Esophagus muscularis mucosa (tissue), 4 donors: ENCODE measurements at places on chromosomes 12 and 14. TPM values are rescaled to one million over a fixed set of nuclear protein-coding genes. Genes with fewer than 3 reads are reported as not detected.

HHIPL1 gene
- 6.1 TPM for total RNA-seq

DNA sequence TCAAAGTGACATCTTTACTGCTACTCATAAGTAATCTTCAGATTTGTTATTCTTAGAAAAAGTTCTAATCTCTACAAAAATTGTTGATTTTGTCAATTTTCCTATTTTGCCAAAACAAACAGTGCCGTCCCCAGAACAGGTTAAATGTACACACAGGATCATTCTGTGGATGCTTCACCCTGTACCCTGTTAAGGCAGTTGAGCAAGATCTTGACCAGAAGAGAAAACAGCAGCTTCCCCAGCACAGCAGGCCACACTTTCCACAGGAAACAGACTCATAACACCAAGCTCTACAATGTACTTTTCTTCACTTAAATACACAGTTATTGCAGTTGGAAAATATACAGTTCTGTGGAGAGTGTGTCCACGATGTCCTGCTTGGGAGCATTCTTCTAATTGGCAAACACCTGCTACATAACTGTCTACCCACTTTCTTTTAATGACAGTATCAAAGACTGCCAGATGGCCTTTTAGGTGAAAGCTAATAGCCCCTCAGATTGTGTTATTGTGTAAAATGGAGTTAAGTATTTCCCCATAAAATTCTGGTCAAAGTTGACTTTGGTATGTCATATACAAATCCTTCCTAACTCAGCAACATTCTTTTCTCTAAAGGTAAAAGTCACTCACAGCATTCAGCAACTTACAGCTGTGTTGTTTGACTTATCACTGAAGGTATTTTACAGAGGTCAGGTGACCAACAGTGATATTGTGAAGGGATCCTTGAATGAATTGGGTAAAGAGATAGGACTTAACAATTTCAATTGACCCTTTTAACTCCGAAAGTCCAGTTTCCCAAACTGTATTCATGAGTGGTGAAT, 77.0 kb downstream of the SEC23A start:
- no peak for DNase-seq
- H3K4me1 ChIP-seq = no peaks in the 10 kb centered on the region
- H3K27me3 ChIP-seq = no peaks in the 10 kb centered on the region
- peaks cover 16% of the 10 kb centered on the region for H3K36me3 ChIP-seq

- DNase-seq = no peak
- no peak overlapping the region for H3K27ac ChIP-seq
- H3K4me1 ChIP-seq = no peaks in the 10 kb centered on the region
- no peaks in the 10 kb centered on the region for H3K27me3 ChIP-seq
- no peak overlapping the region for H3K4me3 ChIP-seq
Measured at GRCh38 chr12:78101946-78102635, 271.4 kb downstream of the NAV3 start.

- H3K4me1 ChIP-seq = no peaks in the 10 kb centered on the region
- no peak for DNase-seq
- H3K4me3 ChIP-seq = no peak overlapping the region
- H3K27ac ChIP-seq = no peak overlapping the region
- no peaks in the 10 kb centered on the region for H3K36me3 ChIP-seq
Measured at GRCh38 chr12:127485528-127485927, 781.4 kb upstream of the TMEM132C start.

GRCh38 chr12:101299931-101300330, 20.0 kb downstream of the UTP20 start:
- DNase-seq = no peak
- no peaks in the 10 kb centered on the region for H3K4me1 ChIP-seq
- H3K27ac ChIP-seq = no peak overlapping the region

DNA sequence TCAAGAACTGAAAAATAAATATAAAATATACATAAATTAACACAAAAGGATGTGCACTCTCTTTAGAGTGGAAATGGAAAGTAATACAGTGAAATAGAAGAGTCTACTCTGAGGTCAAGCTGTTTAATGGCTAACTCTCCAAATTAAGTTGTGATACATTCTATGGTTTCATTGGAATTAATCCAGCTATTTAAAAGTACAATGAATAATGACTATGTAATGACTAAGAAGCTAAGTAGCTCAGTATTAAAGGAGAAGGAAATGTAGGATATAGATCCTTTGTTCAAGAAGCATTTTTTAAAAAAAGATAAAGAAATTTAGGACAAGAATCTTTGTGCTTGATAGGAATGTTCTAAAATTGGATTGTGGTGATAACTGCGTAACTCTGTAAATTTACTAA, 85.3 kb downstream of the LRP6 start:
- peaks cover 44% of the 10 kb centered on the region for H3K4me1 ChIP-seq
- no peak overlapping the region for H3K27ac ChIP-seq
- no peaks in the 10 kb centered on the region for H3K27me3 ChIP-seq
- no peak for DNase-seq
- no peak overlapping the region for H3K4me3 ChIP-seq

DNA sequence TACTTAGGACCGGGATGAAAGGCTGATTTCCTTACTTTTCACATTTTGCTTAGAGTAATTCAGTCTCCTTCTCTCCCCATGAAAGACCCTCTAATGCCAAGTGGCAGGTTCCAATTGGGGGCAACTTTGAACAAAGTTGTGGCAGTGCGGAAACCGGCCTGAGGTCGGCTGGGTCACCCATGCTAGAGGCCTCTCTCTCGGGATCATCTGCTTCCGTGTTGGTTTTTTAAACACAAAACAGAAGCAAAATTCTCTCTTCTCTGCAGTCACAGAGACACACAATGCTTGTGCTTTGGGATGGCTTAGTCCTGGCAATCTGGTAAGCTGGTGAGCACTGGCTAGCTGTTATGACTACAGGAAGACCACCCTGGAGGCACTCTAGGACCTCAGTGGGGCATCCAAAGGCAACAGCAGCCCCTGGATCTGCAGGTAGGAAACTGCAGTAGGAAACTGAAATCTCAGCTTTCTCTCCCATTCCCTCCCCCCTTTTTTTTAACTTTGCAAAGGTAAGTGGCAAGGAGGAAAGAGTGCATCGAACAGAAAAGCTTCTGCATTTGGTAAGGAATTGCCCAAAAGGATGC, 102.1 kb downstream of the BCL11B start:
- H3K4me1 ChIP-seq = no peaks in the 10 kb centered on the region
- peaks cover 3% of the 10 kb centered on the region for H3K27me3 ChIP-seq
- DNase-seq = no peak
- H3K4me3 ChIP-seq = no peak overlapping the region

DNA sequence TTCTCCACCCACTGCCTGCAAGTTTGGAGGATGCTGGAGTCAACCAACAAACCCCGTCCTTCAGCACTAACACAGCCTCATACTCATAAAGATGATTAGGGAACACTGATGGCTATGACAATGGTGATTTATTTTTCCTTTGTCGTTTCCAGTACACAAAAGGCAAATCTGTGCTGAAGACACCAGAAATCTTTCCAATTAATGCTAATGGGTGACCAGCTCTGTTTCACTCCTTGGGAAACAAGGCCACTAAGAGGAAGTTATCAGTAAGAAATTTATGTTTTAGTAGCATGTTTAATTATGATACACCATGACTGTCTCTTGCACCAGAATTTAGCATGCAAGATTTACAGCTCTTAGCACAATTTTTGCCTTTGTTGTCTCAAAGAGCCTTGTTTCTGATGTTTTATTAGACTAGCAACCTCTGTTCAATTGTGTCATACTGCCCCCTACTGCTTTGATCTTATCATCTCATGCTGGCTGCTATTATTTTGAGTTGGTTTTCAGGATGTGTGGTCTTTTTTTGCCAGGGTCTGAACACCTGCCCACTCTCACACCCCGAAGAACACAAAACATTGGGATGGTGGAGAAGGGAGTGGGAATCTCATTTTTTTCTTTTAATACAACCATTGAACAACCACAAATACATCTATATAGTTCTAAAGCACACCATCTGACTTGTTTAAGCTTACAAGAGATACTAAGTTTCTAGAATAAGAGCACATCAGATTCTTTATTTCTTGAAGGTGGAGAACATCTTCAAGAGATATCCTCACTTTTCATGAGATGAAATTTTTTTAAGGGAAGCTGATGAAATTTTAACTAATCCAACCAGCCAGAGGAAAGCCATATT, 160.9 kb downstream of the SPTSSA start:
- H3K4me1 ChIP-seq = peaks cover 4% of the 10 kb centered on the region
- no peak overlapping the region for H3K27ac ChIP-seq
- H3K27me3 ChIP-seq = no peaks in the 10 kb centered on the region

DNA sequence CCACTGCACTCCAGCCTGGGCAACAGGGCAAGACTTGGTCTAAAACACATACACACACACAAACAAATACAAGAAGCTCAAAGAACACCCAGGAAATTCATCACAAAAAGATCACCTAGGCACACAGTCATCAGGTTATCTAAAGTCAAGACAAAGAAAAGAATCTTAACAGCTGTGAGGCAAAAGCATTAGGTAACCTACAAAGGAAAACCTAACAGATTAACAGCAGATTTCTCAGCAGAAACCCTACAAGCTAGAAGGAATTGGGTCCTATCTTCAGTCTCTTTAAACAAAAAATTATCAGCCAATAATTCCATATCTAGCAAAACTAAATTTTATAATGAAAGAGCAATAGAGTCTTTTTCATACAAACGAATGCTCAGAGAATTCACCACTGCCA, 22.4 kb downstream of the CEP83 start:
- no peaks in the 10 kb centered on the region for H3K36me3 ChIP-seq
- H3K27me3 ChIP-seq = no peaks in the 10 kb centered on the region
- H3K27ac ChIP-seq = no peak overlapping the region

- H3K27me3 ChIP-seq = no peaks in the 10 kb centered on the region
- H3K27ac ChIP-seq = no peak overlapping the region
- DNase-seq = no peak
- H3K36me3 ChIP-seq = no peaks in the 10 kb centered on the region
- H3K4me3 ChIP-seq = no peak overlapping the region
Measured at GRCh38 chr14:87996291-87996592, 3.3 kb upstream of the GALC start.

GRCh38 chr12:47808050-47808449, 11.7 kb downstream of the HDAC7 start:
- no peak for DNase-seq
- H3K27me3 ChIP-seq = no peaks in the 10 kb centered on the region

GRCh38 chr12:131468206-131468605, 242.7 kb upstream of the SFSWAP start:
- no peak overlapping the region for H3K27ac ChIP-seq
- H3K27me3 ChIP-seq = no peaks in the 10 kb centered on the region
- H3K4me1 ChIP-seq = no peaks in the 10 kb centered on the region
- DNase-seq = no peak
- H3K4me3 ChIP-seq = no peak overlapping the region
